ENCODE measurements at places on chromosomes 3 and 15.

DNA sequence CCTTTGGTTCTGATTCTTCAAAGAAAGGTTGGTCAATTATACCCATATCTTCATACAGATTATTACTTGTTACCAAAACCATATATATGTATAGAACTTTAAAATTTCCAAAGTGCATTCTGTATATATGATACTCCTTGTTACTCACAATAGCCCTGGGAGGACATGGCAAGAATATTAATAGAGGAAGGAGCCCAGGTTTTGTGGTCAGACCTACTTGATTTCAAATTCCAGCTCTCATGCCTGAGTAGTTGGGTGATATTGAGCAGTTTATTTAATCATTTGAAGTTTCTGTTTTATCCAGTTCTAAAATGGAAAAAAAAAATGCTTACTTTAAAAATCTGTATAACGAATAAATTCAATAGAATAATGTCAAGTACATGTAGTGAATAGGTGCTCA lies 2.5 kb downstream of the IL1RAP start:
- no peak for DNase-seq

DNA sequence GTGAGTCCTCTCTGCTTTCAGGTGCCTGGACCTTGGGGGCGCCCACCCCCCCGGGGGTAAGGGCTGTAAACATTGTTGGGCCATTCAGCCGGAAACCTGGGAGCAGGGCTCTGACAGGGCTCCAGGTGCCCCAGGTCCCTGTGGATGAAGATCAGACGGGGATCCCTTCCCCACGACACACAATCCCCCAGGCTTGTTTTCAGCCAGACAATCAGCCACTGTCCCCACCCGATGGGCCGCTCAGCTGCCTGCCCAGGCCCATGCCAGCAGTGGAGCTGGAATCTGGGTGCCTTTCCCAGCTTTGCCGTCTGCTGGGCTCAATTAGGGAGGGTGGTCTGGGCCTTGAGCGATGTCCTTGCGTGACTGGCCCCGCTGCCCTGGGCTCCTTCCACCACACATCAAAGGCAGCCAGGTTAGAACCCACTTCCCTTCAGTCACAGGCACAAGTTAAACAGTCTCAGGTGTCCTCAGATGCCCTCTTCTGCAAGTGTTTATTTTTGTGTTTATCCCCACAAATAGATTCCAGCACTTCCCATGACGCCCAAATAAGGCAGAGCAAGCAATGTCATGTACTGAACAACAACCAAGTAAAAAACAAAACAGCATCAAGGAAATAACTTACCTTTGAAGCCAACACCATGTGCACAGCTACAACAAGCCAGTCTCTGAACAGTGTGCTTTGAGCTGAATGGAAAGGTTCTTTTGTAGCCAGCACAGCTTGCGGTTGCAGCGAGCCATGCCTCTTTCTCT lies 77.0 kb upstream of the ALDH1A3 start:
- no peak for DNase-seq

- DNase-seq: no peak
Observed at GRCh38 chr15:62428851-62429598, 263.9 kb upstream of the C2CD4B start.

GRCh38 chr3:120625159-120625586 lies 29.0 kb downstream of the NDUFB4 start:
- no peak for DNase-seq

- no peak for DNase-seq
Observed at GRCh38 chr3:167989066-167989465, 106.7 kb downstream of the GOLIM4 start.

GRCh38 chr15:85073556-85074194 lies 92.0 kb downstream of the PDE8A start:
- DNase-seq: peak; percentile 6

DNA sequence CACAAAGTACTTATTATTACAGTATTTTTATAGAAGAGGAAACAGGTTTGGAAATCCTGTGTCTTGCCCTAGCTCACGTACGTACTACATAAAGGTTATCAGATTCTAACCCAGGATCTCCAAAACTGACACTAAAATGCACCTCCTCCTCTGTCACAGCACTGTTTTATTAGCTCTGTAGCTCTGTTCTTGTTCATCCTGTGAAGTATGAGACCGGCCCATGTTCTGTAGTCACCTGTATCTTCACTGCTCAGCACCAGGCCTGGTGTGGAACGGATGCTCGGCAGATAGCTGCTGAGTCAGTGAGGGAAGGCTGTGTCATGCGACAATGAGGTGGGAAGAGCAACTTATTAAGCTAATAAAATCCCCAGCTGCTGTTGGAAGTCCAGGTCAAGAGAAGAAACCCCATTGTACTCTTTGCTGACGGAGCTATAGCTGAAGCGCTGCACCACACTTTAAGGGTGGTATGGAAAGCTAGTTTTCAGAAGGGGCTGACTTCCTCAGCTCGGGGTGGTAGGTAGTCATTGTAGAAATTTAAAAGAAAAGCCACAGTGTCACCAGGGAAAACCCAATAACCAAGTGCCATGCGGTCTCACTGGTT lies 22.8 kb downstream of the BCL2A1 start:
- no peak for DNase-seq

GRCh38 chr3:5213574-5213966 lies 26.1 kb downstream of the EDEM1 start:
- no peak for DNase-seq

DNA sequence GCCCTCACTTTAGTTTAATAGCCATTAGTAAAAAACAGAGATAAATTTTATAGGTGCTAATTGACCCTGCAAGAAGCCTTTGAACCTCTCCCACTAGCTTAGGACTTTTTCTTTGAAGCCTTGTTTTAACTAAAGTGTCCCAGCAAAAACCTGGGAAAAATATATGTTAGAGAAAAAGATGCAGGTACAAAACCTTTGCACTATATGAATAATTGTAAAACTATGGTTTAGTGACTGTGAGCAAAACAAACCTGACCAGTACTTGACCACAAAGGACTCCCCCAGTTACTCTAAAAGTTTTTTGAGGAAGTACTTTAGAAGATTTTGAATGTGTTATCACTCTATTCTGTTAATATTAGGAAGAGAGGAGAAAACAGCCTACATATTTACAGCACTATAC lies 123.3 kb upstream of the TP63 start:
- no peak for DNase-seq

DNA sequence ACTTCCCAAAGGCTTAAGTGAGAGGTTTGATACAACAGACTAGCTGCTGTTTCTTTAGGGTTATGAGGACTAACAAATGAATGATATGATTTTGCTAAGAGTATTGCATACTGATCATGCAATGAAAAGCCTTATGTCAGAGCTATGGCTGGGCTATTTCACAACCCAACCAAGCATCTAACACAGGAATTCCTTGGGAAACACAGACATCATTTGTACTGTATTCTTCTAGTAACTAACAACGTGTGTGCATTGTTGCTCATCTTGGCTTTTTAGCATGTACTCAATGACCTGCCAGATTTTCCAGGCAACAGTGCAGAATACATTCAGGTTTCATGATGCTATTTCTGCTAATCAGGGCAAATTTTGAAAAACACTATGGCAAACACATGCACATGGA lies 19.3 kb downstream of the PDZRN3 start:
- no peak for DNase-seq

DNA sequence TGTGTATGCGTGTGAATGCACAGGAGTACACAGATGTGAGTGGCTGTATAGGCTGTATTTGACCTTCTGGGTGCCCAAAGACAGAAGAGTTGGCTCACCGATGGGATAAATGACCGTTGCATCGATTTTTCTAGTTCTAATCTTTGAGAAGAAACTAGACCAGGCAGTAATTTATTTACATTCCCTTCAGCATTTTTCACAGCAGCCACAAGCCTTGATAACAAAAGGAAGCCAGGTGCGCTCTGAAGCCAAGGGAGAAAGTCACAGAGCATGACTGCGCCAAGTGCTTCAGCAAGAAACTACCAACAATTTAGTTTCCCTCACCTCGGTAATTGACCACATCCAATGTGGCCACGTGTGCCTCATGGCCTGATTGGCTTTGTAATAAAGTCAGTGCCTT lies 5.9 kb upstream of the FAM3D start:
- DNase-seq: no peak
